ENCODE measurements at places on chromosomes 5 and 9.

DNA sequence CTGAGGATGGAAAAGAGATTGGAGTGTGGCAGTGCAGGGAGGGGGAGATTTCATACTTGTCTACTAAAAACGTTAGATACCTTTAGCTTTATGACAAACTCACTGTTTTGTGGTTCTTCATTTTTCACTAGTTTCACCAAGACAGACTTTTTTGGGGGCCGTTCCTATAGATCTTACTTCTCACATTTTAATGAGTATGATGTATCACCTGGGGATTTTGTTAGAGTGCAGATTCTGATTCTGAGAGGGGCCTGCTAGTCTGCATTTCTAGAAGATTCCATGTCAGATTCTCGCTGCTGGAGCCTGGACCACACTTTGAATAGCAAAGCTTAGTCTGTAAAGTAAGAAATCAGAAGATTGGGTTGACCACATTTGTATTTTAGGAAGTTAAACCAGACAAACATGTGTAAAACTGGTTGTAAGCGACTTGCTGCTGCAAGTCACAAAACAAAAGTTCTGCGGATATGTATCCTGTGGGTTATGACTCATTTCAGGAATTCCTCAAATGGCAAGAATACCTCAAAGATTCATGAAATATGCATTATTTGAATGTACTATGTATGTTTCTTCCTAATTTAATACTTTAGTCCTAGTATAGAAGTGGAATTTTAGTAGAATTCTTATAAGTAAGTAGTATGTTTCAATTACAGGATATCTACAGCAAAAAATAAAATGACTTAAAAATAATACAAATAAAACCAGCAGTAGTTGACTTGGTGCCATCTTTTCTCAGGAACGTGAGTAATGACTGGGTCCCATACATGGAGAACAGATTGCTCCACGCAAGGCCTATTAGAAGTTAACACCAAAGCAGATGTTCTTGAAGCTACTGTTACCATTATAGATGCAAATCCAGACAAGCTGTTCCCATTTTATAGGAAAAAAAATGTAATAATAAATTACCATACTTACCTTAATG lies 27.8 kb downstream of the NFIL3 start:
- peak; percentile 94 for DNase-seq

DNA sequence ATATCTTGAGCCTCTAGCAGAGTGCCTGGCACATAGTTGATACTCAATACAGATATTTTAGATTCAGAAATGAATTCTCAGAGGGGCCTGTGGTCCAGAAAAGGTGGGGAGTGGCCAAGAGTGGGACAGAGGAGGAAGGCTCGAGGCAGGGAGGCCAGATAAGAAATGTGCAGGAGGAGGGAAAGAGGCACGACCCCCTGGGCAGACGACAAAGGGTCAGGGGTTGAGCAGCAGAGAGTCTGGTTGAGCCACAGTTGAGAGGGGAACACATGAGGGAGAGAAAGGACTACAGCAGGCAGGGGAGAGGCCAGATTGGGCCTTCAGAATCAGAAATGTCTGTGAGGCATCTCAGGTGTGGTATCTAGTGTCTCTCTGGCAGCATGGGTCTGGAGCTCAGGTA lies 89.1 kb downstream of the PSD2 start:
- DNase-seq, result no peak

DNA sequence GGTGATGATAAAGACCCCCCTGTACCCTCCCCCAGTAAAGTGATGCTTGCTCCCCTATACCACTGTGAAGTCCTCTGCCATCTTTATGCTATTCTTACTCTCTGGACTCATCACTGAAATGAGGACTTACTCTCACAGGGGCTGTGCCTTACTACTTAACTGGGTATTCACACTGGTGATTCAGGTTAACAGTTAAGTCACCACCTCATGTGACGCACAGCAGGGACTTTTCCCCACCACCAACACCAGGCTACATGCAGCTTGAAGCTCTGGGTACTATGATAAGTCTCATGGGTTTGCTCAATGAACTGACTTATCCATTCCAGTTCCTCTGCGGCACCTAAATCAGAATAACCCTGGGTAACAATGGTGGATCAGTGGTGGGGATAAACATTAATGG lies 163.7 kb downstream of the ELAVL2 start:
- no peak for DNase-seq

GRCh38 chr5:15387931-15388524 lies 112.0 kb upstream of the FBXL7 start:
- no peak for DNase-seq

GRCh38 chr9:88835038-88835466 lies 156.2 kb upstream of the S1PR3 start:
- peak; percentile 66 for DNase-seq

GRCh38 chr5:1788200-1788599 lies 11.4 kb downstream of the MRPL36 start:
- DNase-seq, result no peak

Measured in fibroblast of skin of right quadriceps (primary cell).